ENCODE measurements at places on chromosomes 7 and 10. TPM values are rescaled to one million over a fixed set of nuclear protein-coding genes. Genes with fewer than 3 reads are reported as not detected.

SORBS1 gene
- total RNA-seq: 242 TPM

ARMH3 gene
- total RNA-seq: 29.0 TPM

HMX2 gene
- total RNA-seq: not detected

SLC26A4 gene
- not detected for total RNA-seq

CTTNBP2 gene
- 7.9 TPM for total RNA-seq

TRIM24 gene
- 32.0 TPM for total RNA-seq

NXPH1 gene
- not detected for total RNA-seq

PDE6C gene
- total RNA-seq: not detected

ZP3 gene
- not detected for total RNA-seq

- no peak overlapping the region for H3K4me3 ChIP-seq
- no peak for DNase-seq
- no peaks in the 10 kb centered on the region for H3K4me1 ChIP-seq
- no peaks in the 10 kb centered on the region for H3K36me3 ChIP-seq
Observed at GRCh38 chr7:127946847-127947246, 84.4 kb downstream of the LRRC4 start.

GRCh38 chr7:45118292-45118691 is 6.8 kb upstream of the TBRG4 start:
- H3K4me1 ChIP-seq: no peaks in the 10 kb centered on the region
- no peak for DNase-seq
- H3K36me3 ChIP-seq: no peaks in the 10 kb centered on the region
- no peak overlapping the region for H3K27ac ChIP-seq
- no peak overlapping the region for H3K4me3 ChIP-seq
- no peaks in the 10 kb centered on the region for H3K27me3 ChIP-seq

DNA sequence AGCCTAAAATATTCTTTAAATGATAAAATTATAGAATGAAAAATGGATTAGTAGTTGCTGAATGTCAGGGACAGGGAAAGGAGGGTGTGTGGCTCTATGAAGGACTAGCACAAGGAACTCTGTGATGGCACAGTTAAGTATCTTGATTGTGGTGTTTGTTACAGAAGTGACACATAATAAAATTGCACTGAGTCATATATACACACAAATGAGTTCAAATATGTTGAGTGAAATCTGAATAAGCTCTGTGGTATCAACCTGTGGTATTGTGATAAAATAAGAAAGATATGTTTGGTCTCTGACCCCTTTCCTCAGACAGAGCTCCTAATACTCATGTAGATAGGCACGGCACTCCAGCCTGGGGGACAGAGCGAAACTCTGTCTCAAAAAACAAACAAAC is 181.5 kb upstream of the TRIM24 start:
- H3K36me3 ChIP-seq: no peaks in the 10 kb centered on the region
- H3K4me1 ChIP-seq: no peaks in the 10 kb centered on the region
- H3K27ac ChIP-seq: no peak overlapping the region
- no peak for DNase-seq
- H3K4me3 ChIP-seq: no peak overlapping the region
- no peaks in the 10 kb centered on the region for H3K27me3 ChIP-seq

- no peaks in the 10 kb centered on the region for H3K4me1 ChIP-seq
- H3K4me3 ChIP-seq: no peak overlapping the region
- no peak overlapping the region for H3K27ac ChIP-seq
Observed at GRCh38 chr7:123879628-123880027, 34.7 kb downstream of the HYAL4 start.

- H3K4me3 ChIP-seq: no peak overlapping the region
- DNase-seq: peak; percentile 67
- H3K36me3 ChIP-seq: no peaks in the 10 kb centered on the region
- no peak overlapping the region for H3K27ac ChIP-seq
- no peaks in the 10 kb centered on the region for H3K27me3 ChIP-seq
- H3K4me1 ChIP-seq: peaks cover 12% of the 10 kb centered on the region
Observed at GRCh38 chr10:5234106-5234860, 37.6 kb downstream of the AKR1C4 start.

GRCh38 chr10:99337311-99337811 is 8.2 kb downstream of the CNNM1 start:
- no peak overlapping the region for H3K27ac ChIP-seq
- H3K4me3 ChIP-seq: no peak overlapping the region
- H3K4me1 ChIP-seq: no peaks in the 10 kb centered on the region

GRCh38 chr7:42154173-42154572 is 82.8 kb downstream of the GLI3 start:
- H3K36me3 ChIP-seq: no peaks in the 10 kb centered on the region
- no peak for DNase-seq
- H3K4me1 ChIP-seq: no peaks in the 10 kb centered on the region
- H3K27me3 ChIP-seq: no peaks in the 10 kb centered on the region

DNA sequence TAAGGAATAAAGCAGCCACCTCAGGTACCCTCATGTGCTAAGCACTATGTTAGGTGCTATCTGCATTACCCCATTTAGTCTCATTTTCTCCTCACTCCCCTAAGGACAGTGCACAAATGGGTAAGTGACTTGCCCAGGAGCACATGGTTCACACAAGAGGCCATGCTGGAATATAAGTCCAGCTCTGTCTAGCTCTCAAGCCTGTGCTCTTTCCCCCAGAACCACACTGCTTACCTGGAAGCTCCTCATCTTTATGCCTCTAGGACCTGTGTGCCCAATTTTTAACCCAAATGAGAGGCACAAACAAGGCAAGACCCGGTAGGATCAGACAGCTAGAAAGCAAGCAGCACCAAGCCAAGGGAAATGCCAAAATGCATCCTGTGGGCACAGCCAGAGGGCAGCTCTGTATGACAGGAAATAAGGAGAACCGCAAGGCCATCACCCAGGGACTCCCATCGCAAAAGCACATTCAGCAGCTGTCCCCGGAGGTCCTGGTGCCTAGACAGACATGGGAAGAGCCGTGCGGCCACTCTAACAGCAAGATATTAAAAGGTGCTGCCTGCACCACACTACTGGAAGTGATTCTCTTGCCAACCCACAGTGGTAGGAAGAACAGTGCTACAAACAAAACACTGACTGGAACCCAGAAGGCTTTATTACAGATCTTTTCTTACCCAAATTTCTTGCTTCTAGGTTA is 88.1 kb downstream of the GSAP start:
- no peak overlapping the region for H3K4me3 ChIP-seq
- peaks cover 60% of the 10 kb centered on the region for H3K4me1 ChIP-seq
- no peak for DNase-seq
- peak overlapping the region; percentile 28 for H3K27ac ChIP-seq
- H3K27me3 ChIP-seq: no peaks in the 10 kb centered on the region
